CD4-positive, alpha-beta T cell treated with Interleukin-17A for 4 hours (primary cell): ENCODE measurements at places on chromosomes 11 and 22.

GRCh38 chr11:96483374-96483955 lies 93.7 kb downstream of the JRKL start:
- DNase-seq, result no peak

DNA sequence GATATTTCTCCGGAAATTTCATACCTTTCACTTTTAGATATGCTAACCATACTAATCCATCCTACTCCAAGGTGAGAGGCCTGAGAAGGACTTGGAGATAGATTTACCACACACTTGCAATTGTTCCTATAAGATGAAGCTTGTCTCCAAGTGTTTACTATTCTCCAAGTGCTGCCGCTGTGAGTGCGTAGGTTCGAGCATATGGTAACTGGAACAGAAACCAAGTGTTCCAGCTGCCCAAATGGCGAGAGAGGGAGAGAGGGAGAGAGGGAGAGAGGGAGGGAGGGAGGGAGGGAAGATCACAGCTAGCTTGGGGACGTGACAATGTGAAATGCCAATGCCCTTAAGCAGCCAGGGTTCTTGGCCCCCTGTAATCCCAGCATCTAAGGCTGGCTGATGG lies 21.5 kb downstream of the ASCC2 start:
- DNase-seq, result no peak

DNA sequence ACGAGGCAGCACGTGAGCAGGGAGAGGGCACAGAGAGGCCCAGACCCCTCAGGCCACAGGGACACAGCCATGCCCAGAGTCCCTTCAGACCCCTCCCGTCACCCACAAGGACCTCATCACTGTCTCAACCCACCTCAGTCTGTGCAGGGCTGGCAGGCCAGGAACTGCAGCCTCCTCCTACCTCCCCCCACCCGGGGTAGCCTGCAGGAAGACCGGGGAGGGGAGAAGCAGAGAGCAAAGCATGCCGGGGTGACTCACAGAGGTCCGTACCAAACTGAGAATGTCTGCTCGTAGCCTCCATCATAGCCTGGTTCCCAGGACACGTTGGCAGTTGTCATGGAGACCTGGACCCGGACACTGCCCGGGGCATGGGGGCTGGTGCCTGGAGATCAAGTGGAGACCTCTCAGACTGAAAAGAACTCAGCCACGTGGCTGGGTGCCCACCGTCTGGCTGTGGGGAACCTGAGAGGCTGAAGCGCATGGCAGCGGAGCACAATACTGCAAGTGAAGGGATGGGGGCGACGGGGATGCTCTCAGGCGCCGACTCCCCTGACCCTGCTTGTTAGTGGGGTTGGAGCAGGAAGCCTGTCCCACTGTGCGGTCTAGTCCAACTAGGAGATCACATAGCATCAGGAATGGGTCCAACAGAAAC lies 27.2 kb downstream of the IGSF9B start:
- no peak for DNase-seq

DNA sequence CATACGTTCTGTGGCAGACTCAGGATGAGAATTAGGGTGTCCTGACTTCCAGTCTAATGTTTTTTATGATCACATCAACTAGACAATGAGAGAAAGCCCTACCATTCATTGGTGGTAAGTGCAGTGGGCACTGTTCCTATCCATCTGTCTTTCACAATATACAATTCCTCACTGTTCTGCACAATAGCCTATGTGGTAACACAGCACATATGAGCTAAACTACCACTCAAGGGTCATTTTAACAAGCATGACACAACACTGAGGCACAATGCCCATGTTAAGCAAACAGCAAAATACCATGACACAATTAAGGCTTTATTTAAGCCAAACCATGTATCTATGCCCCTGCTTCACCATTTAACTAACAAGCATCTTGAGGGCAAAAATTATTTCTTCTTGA lies 52.3 kb downstream of the SIK3 start:
- no peak for DNase-seq

- peak; percentile 7 for DNase-seq
Measured at GRCh38 chr11:125569915-125570621, 791 bp downstream of the EI24 start.

GRCh38 chr11:113540416-113541330 lies 65.5 kb upstream of the DRD2 start:
- no peak for DNase-seq

- DNase-seq, result no peak
Measured at GRCh38 chr22:50693462-50693861, 20.8 kb downstream of the SHANK3 start.

DNA sequence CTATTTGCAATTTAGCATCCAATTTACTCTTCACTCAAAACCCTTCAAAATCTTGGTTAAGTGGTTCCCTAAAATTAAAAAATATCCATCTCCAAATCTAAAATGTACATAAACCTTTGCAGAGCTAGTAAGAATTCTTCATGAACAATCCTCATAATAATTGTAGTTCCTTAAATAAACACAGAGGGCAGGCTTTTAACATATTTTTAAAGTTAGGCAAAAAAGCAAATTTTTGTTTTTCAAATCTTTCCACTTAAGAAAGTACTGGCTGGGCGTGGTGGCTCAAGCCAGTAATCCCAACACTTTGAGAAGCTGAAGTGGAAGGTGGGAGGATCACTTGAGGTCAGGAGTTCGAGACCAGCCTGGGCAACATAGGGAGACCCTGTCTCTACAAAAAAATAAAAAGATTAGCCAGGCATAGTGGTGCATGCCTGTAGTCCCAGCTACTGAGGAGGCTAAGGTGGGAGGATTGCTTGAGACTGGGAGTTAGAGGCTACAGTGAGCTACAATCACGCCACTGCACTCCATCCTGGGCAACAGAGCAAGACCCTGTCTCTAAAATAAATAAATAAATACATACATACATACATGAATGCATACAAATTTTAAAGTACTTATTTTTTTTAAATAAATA lies 25.1 kb upstream of the PLAAT3 start:
- no peak for DNase-seq

- DNase-seq, result no peak
Measured at GRCh38 chr11:123434911-123435310, 4.8 kb downstream of the GRAMD1B start.

- no peak for DNase-seq
Measured at GRCh38 chr11:13318498-13319295, 41.1 kb downstream of the BMAL1 start.

GRCh38 chr11:69630017-69630416 lies 10.9 kb upstream of the CCND1 start:
- DNase-seq, result no peak

DNA sequence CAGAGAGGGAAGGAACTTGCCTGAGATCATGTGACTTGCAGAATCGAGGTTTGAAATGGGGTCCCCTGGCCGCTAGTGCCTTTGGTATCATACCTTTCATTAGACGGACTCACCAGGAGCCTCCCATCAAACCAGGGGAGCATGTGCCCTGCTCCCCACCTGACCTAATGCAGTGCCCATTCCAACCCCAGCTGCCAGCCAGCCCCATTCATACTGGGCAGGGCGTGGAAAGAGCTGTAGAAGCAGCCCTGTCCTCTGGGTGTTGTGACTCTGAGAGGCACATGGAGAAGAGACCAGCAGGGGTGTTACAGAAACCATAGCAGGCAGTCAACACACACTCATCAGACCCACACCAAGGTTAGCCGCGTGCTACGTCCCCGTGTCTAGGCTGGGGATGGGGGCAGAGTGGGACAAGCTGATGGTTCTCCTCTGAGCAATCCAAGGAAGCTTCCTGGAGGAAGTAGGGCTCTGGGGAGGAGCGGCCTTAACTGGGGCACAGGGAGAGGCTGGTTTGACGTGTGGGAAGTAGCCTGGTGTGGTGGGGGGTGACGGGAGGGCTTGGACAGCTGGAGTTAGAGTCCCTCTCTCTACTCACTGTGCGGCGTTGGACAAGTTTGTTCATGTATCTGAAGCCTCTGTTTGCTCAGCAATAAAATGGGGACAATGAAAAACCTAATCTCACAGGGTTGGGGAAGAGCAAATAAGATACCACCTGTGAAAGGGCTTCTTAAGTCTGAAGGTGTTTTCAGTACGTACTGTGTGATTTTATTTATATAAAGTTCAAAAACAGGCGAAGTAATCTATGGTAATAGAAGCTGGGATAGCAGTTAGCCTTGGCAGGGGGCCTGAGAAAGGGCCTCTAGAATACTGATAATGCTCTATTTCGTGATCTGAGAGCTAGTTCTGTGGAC lies 14.0 kb downstream of the GRIK4 start:
- no peak for DNase-seq

DNA sequence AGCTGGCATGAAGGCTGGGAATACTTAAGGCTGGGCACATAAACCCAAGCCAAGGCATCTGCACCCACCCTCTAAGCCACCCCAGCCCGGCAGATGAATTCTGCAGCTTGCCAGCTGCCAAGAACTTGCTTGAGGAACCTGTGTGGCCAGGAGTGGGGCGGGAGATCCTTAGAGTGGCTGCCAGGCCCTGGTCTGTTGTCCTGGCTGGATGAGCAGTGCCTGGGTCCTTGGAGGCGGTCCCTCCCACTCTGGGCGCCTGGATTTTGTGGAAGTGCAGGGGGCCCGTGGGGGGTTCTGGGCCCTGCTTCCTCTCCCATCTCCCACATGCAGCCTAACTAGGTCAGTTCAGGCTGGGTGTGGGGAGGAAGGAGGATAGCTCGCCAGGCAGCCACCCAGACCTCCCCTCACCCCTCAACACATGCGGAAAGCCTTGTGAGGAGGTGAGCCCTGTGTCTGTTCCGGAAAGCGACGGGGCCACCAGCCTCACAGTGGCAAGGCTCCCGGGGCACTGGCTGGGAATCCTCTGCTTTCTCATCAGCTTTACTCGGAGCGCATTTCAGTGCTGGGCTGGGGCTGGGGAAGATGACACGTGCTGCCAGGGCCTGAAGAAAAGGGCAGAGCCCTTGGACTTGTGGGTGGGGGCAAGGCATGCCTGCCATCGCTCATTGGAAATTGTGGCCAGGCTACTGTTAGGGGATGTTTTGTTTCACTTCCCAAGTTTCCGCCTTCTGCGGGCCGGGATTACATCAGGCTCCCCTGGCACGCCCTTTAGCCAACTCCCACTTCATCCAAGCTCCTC lies 8.4 kb downstream of the DAGLA start:
- no peak for DNase-seq

DNA sequence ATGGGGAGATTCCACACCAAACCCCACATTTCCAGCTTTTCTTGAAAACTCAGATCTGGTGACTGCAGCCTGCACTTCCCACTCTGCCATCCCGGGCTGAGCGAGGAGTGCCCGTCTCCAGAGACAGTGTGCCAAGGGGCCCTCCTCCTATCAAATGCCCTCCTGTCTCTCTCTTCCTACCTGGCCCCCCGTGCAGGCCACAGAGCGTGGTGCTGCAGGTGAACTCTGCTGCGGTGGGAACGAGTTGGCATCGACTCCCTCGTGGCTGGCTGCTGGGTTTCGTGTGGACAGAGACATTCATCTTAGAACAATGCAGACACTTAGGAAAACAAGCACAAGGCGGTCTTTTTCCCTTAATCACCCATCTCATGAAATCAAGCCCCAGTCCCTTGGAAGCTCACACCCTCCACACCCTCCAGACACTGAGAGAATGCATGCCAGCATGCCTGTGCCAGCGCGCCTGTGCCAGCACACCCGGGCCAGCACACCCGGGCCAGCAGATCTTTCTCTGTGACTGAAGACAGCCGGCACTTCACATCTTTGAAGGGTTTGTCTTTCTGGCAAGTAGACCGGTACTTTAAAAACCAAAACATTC lies 65.0 kb downstream of the PARVB start:
- no peak for DNase-seq

GRCh38 chr22:46081831-46082210 lies 68.5 kb upstream of the PPARA start:
- no peak for DNase-seq

GRCh38 chr11:21427726-21428125 lies 758.3 kb downstream of the NELL1 start:
- DNase-seq, result no peak

- no peak for DNase-seq
Measured at GRCh38 chr11:123145220-123145619, 49.8 kb downstream of the CLMP start.

- DNase-seq, result no peak
Measured at GRCh38 chr11:6285019-6285418, 25.4 kb downstream of the CCKBR start.

DNA sequence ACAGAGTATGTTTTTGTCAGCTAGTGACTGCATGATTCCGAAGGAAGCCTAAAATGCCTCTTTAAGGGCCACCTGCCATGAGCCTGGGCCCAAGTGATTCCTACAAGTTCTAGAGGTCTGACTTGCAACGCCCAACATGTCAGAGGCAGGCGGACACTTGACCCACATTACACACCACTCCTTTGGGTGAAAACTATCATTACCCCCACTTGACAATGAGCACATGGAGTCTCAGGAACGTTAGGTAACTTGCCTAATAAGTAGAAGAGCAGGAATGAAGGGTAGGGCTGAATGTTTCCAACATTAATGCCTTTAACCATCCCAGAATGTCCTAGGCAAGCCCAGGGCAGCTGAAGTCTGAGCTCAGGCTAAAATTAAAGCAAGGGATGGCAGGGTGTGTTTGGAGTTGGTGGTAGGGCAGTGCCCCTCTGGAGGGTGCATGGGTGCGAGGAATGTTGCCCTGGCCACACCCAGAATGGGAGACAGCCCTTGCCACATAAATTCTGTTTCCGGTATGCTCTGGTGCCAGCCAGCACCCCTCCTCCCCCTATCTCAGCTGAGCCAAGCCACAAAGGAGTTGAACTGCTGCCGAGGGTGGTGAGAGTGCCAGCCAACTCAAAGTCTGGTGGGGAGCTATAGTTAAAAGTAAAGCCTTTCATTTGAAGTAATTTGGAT lies 2.5 kb downstream of the PLAAT2 start:
- peak; percentile 74 for DNase-seq

DNA sequence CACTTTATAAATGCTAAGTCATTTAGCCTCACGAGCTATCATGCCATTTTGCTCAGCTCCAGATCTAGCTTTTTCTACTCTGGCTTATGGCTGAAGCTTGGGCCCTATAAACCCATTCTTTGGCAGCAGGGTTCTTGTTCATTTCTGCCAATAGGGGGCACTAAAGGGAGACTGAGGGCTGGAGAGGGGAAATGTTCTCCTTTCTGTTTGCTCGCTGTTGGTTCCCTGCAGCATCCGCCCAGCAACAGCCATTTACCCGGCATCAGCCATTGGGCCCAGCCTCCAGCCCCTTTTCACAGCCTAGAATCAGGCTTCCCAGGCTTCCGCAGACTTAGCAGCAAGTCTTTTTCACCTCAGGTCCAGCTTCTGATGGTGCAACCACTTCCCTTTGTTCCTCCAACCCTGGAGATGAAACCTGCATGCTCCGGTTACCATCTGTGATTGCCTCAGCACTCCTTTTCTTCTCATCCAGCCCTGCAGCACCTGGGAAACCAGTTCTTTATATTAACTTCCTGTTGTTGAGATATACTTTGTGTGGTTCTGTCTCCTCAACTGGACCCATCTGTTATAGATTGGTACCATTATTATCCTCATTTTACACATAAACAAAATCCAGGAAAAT lies 4.2 kb upstream of the ME3 start:
- DNase-seq, result no peak

GRCh38 chr11:119745112-119745511 lies 16.1 kb upstream of the NECTIN1 start:
- DNase-seq, result no peak
